IMR-90 (cell line): ENCODE measurements at places on chromosomes 6 and 20. TPM values are rescaled to one million over a fixed set of nuclear protein-coding genes. Genes with fewer than 3 reads are reported as not detected.

DNA sequence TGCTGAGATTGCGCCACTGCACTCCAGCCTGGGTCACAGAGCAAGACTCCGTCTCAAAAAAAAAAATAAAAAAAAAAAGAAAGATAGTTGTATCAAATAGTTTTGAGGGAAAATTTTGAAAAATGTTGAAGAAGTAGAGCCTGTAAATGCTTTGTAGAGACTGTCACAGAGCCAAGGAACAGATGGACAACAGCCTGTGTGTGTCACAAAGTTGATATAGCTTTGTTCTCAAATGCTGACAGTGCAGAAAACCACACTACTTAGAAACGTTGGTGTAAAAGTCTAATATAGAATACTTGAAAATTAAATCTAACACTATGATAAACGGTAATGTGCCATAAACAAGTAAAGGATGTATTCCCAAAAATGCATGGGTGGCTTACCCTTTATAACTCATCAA lies 25.4 kb downstream of the PTK7 start:
- DNase-seq, result no peak
- H3K27ac ChIP-seq, result no peak overlapping the region
- no peaks in the 10 kb centered on the region for H3K27me3 ChIP-seq
- peaks cover 4% of the 10 kb centered on the region for H3K36me3 ChIP-seq
- no peak overlapping the region for H3K4me3 ChIP-seq

GNAS-AS1 gene
- total RNA-seq, result 0.54 and 0.83 TPM in 2 replicates

SIM1 gene
- total RNA-seq, result not detected in 2 replicates

DNA sequence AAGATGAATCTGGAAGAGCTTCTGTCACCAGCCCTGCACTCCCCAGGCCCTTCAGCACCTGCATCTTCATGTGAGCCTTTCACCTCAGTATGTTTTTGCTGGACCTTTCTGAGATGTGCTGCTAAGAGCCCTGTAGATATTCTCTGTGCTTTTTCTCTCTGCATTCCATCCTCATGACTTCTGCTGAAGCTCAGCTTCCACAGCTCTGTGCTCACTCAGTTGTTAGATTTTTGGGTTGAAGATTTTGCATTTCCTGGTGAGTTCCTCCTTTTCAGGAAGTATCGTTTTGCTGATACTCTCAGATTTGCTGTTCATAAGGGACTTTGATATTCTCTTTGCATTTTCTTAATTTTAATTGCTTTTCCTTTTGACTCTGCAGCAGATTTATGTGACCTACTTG lies 18.3 kb downstream of the KIAA1586 start:
- H3K36me3 ChIP-seq, result peaks cover 17% of the 10 kb centered on the region
- H3K27ac ChIP-seq, result no peak overlapping the region
- H3K27me3 ChIP-seq, result no peaks in the 10 kb centered on the region
- H3K4me3 ChIP-seq, result no peak overlapping the region
- peak; percentile 50 for DNase-seq

DNA sequence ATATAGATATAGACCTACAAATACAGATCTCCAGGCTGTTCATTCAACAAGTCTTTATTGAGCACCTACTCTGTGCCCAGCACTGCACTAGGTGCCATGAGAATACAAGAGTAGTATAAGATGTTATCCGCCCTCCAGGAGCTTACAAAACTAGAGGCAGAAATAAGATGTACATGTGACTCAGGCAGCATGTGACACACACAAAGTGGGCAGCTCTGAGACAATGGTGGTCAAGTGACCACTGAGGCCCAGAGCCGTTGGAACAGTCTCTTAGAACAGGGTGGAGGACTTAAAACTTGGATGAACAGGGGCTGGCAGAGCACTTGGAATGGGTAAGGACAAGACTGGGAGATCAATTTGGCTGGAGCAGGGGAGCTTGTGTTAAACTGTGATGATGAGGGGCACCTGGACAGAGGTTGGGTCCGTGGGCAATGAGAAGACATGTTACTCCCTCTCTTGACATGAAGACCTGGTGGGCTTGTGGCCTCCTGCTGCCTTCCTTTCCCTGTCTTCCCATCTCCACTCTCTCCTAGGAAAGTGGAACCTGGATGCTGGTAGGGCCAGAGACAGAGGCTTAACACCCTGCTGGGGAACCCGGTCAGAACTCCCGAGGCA lies 21.2 kb downstream of the TRIM15 start:
- H3K36me3 ChIP-seq, result peaks cover 26% of the 10 kb centered on the region
- no peak overlapping the region for H3K4me3 ChIP-seq
- H3K27me3 ChIP-seq, result no peaks in the 10 kb centered on the region
- H3K4me1 ChIP-seq, result no peaks in the 10 kb centered on the region

GRCh38 chr6:130557481-130558112 lies 191.8 kb downstream of the TMEM200A start:
- no peak overlapping the region for H3K27ac ChIP-seq
- H3K4me1 ChIP-seq, result peaks cover 2% of the 10 kb centered on the region; the same call in 1 of the 2 replicates
- no peak for DNase-seq
- H3K27me3 ChIP-seq, result no peaks in the 10 kb centered on the region
- no peak overlapping the region for H3K4me3 ChIP-seq
